ENCODE measurements at places on chromosomes 7 and 10.

GRCh38 chr10:51729822-51730555, 30.6 kb upstream of the CSTF2T start:
- peak; percentile 76 for DNase-seq

GRCh38 chr10:109274681-109275080, 648.6 kb downstream of the XPNPEP1 start:
- DNase-seq = no peak

DNA sequence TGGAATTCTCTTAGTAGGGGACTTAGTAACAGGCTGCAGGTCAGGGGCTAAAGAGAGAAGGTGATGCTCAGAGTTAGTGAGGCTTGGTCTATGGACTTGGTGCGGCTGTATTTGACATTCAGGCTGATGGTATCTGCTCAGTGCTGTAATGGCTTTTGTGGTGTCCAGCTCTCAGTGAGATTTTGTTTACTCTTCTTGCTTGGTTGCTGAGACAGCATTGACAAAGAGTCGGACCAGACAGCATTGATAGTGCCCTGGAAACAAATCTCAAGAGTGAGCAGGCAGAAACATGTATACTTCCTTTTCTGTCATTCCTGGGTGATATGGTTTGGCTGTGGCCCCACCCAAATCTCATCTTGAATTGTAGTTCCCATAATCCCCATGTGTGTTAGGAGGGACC, 202.0 kb downstream of the STK31 start:
- no peak for DNase-seq

GRCh38 chr7:34320926-34321661, 336.9 kb upstream of the NPSR1 start:
- DNase-seq = peak; percentile 73

DNA sequence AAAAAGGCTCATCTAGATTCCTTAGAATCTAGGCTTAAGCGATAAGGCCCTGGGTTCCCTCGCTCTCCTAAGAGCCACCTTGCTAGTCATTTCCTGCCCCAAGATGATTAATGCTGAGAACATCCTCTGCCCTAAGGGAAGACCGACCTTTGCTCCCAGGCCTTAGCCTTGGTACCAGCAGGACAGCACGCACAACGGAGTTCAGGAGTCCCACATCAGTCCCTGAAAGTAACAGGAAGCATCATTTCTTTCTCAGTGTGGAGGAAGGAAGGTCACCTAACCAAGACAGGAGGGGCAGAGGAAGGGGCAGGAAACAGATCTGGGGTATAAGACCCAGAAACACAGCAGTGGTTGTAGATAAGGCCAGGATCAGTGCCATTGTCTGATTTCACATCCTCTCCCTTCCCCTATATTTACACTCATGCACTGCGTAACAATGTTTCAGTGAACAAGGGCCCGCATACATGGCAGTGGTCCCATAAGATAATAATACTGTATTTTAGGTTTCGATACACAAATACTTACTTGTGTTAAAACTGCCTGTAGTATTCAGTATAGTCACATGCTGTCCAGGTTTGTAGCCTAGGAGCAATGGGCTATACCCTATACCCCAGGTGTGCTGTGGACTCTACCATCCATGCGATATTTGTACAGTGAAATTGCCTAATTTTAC, 8.1 kb upstream of the FAM107B start:
- peak; percentile 96 for DNase-seq

GRCh38 chr7:77430927-77431326, 14.8 kb upstream of the GSAP start:
- no peak for DNase-seq

DNA sequence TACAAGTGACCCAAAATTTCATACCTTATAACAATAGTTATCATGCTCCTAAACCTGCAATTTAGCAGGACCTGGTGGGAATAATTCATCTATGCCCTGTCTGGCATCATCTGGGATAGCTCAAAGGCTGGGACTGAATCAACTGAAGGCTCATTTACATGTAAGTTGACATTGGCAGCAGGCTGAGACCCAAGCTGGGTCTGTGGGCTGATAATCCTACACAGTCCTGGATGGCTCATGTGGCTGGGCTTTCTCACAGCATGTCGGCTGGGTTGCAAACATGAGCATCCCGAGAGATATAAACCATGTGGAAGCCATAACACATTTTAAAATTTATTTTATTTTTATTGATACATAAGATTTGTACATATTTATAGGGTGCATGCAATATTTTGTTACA, 19.5 kb upstream of the ABCB5 start:
- no peak for DNase-seq

- no peak for DNase-seq
Measured at GRCh38 chr7:92161271-92161670, 17.7 kb downstream of the LRRD1 start.

DNA sequence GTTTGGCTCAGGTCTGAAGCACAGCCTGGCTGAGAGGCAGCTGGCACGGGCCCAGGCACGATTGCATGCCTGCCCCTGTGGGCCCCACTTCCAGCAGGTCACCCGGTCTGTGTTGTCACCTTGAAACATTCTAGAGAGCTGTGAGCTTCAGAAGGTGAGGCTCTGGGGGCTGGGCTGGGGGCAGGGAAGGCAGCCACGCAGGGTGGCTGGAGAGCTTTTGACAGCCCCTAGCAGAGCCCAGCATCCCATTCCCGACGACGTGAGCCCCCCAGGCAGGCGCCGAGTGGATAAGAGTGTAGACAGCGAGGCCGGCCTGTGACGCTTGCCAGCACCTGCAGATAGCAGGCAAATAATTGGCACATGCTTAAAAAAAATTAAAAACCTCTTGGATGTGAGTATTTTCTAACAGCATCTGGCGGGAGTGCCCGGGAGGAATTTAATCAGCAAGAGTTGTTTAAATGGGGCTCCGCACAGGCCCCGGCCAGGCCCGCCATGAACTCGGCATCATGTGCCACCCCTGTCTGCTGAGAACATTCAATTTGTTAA, 212.0 kb upstream of the TBX20 start:
- no peak for DNase-seq

GRCh38 chr10:87664276-87664701, 4.6 kb downstream of the PAPSS2 start:
- DNase-seq = no peak

DNA sequence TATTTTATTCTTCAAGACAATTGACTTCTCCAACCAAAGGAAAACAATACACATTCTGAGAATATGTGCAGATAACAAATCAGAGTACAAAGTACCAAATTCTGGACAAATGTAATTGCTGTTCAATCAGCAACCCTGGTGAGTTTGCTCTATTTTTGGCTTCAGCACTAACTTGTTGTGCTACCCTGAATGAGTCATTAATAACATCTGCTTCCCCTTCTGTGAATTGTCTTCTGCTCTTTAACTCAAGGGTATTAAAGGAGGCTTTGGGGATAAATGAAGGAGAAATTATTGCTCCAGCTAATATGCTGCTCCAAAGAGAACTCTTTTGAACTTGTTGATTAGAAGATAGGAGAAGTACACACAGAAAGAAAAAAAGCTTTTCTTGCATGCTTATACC, 459.3 kb downstream of the HTR7 start:
- no peak for DNase-seq

DNA sequence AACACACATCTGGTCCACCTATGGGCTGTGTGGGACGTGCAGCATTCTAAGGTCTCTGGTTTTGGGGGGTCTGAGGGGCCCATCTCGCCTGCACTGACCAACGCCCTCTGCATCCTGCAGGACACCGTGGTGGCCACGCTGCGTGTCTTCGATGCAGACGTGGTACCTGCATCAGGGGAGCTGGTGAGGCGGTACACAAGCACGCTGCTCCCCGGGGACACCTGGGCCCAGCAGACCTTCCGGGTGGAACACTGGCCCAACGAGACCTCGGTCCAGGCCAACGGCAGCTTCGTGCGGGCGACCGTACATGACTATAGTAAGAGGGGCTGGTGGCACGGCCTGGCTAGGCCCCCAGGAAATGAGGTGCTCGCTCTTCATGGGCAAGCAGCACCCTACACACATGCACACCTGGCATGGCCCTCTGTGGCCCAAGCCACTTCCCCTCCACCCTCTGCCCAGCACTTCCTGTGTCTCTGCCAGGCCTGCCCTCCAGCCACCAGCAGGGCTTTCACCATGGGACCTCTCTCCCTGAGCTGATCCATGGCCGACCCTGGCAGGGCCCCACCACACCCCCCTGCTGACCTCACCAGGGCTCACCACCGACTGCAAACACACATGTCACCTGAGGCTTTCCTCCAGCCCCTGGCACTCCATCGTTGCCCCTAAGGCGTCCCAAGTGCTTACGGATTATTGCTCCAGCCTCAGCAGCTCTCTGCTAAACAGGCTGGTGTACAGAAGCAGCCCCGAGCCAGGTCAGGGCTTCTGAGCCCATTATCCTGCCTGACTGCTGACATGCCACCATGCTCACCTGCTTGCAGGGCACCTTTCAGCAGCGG, 29.6 kb downstream of the RET start:
- no peak for DNase-seq

GRCh38 chr7:135855846-135856245, 107.2 kb upstream of the FAM180A start:
- DNase-seq = no peak

DNA sequence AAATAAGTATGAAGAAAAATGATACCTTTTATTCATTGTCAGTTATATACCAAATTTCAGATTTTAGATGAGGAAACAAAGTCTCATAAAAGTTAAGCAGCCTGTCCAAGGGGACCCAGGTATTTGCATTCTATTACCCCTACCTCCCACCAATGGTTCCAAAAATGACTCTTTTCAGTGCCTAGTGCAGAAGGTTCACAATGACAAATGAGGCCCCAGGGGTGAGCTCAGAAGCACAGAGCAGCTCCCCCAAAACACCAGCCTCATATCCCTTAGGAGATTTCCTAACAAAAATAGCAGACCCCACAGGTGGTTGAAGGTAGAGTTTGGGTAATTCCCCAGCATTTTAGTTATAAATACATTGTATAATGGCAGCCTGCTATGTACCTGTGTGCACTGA, 168.6 kb downstream of the REEP3 start:
- DNase-seq = no peak

- no peak for DNase-seq
Measured at GRCh38 chr7:49866910-49867309, 93.5 kb downstream of the VWC2 start.

DNA sequence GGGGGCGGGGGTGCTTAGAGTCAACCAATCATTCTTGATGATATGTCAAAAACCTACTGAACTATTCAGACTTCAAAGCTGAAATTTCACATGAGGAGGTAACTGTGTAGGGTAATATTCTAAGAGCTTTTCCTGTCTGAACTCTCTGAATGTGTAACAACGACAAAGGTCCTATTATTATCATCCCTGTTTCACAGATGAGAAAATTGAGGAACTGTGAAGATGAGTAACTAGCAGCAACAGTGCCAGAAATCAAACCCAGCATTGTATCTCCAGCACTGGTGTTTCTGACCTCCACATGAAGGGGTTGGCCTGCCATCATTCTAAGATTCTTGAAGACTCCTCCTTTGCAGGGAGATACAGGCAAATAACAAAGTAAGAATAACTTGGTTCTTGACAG, 294.7 kb upstream of the AOAH start:
- no peak for DNase-seq

DNA sequence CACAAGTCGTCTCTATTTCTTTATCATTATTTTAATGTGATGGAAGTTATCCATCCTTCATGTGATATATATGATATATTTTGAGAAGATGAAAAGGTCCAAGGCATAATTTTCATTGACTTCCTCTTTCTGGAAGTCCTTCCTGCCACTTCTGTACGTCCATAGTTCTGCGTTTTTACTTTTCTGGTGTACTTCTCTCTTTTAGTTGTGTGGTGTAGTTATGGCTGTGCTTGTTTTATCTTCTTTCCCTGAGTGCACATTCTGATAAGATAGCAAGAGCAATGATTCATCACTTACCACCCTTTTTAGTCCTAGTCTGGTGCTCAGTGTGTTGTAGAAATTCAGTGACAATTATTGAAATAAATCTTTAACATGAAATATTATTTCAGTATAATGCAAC, 231.3 kb upstream of the FERD3L start:
- DNase-seq = no peak

- no peak for DNase-seq
Measured at GRCh38 chr10:76577455-76577854, 1060.2 kb downstream of the KCNMA1 start.

DNA sequence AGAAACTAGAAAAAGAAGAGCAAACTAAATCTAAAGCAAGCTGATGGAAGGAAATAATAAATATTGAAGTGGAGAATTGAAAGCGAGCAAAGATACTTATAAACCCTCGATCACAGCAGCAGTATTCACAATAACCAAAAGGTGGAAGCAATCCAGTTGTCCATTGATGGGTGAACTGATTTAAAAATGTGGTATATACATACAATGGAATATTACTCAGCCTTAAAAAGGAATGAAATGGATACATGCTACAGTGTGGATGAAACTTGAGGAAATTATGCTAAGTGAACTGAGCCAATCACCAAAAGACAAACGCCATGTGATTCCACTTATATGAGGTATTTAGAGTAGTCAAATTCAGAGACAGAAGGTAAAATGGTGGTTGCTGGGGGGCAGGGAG, 17.5 kb downstream of the ZCCHC24 start:
- no peak for DNase-seq

DNA sequence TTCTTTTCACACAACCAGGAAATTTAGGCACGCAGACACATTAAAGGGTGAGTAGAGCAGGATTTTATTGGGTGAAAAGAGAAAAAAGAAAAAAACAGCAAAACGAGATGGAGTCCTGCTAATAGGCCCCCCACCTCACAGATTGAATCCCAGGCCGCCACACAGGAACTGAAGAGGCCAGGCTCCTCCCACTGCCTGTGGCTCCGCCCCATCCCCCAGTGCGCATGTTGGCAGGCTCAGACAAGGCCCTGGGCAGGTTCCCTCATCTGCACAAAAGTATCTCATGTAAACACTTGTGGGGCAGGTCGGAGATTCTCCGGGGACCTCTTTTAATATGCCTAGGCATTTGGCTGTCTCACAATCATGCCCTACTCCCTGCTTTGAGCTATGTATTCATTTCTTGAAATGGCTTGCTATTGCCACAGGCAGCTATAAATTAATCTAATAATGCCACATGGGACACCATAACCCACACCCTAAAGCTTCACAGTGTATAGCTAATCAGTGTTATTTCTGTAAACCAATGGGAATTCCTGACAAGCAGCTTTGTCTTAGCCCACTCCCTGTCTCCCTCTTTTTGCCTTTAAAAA, 76.2 kb upstream of the KIF5B start:
- no peak for DNase-seq

DNA sequence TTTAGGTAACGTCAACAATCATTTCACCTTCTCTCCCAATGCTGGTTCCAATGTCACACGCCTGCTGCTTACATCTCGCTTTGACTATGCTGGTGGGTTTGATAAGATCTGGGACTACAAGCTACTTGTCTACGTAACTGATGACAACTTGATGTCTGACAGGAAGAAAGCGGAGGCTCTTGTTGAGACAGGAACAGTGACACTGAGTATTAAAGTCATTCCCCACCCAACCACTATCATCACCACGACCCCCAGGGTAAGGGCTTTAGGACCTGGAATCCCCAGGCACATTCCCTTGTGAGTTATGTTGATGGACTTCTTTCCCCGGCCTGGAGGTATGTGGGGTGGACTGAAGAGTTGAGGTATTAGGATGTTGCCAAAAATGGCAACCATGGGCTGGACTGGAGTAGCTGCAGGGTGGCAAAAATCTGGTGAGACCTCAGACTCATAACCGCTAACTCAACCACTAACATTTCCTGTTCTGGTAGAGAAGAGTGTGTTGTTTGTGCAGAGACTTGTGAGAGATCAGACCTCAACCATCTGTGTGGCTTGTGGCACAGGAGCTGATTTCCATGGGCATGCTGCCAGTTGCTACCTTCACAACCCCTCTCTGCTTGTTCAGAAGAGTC, 59.2 kb downstream of the CDHR3 start:
- no peak for DNase-seq
